Brain (organoid and tissue), 16 donors: ENCODE measurements at places on chromosomes 11 and 22. TPM values are rescaled to one million over a fixed set of nuclear protein-coding genes. Genes with fewer than 3 reads are reported as not detected.

DNA sequence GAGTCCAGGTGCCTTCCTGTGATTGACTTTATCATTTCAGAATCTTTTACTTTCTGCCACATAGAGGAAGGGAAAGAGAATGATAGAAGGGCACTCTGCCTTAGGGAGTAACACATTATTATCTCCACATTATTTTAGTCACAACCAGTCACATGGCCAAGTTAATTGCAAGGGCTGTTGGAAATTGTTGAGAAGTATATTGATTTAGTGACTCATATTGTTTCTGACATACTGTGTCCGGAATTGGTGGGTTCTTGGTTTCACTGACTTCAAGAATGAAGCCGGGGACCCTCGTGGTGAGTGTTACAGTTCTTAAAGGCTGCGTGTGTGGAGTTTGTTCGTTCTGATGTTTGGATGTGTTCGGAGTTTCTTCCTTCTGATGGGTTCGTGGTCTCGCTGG, 8.7 kb downstream of the OR51B4 start:
- no peak for DNase-seq

DNA sequence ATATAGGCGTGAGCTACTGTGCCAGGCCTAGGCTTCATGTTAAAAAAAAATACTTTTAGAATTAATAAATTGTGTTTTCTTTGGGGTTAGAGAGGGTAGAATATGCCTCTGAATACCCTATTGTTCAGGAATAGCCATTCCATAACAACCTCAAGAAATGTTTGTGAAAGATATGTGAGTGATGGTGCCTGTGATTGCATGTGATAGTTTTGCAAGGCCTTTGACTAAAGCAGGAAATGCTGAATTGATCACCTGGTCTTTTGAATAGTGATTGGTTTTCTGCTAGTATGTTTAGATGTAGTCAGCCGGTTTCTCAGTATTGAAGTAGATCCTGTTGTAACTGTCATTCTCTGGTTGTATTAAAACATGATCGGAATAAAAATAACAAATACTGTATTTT, 73.4 kb downstream of the UVRAG start:
- DNase-seq = no peak

DNA sequence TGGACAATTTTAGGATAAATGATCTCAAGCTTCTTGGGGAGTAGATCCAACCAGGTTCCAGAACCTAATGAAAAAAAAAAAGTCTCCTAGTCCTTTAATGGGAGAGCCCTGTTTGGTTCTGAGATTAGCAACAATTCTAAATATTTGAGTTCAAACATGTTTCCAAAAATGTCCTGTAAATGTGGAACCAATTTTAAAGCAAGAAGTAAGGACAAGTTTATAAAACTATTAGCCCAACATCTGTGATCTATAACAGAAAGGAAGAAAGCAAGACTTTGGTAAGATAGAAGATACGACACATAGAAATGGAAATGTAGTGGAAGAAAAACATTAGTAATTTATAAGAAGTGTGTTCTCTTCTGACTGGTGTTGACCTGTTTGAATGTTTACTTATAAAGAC, 79.7 kb upstream of the SLC5A12 start:
- DNase-seq = no peak

- peak; percentile 48 for DNase-seq
Observed at GRCh38 chr22:27137871-27138337, 480.5 kb downstream of the MIAT start.

DNA sequence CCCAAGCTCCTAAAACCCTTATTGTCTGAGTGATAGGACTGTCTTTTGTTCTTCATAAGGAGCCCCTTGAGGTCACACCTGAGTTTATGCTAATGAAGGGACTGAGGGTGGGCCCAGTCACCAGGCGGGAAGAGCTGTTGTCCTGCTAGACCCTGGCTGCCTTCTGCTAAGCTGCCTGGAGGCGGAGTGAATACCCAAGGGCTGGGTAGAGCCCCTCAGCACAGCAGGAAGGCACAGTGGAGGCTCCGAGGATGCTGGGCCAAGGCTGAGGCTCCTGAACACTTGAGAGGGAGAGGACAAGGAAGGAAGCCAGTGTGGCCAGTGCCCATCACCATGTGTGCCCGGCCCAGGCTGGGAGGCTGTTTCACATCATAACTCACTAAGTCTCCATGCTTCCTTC, 4.8 kb upstream of the PHF21B start:
- DNase-seq = no peak

GRCh38 chr11:15861256-15861655, 495.1 kb downstream of the SOX6 start:
- no peak for DNase-seq

- DNase-seq = peak; percentile 6
Observed at GRCh38 chr11:9740202-9740883, 76.5 kb downstream of the SWAP70 start.

- no peak for DNase-seq
Observed at GRCh38 chr22:19882446-19883381, 28.0 kb upstream of the GNB1L start.

DNA sequence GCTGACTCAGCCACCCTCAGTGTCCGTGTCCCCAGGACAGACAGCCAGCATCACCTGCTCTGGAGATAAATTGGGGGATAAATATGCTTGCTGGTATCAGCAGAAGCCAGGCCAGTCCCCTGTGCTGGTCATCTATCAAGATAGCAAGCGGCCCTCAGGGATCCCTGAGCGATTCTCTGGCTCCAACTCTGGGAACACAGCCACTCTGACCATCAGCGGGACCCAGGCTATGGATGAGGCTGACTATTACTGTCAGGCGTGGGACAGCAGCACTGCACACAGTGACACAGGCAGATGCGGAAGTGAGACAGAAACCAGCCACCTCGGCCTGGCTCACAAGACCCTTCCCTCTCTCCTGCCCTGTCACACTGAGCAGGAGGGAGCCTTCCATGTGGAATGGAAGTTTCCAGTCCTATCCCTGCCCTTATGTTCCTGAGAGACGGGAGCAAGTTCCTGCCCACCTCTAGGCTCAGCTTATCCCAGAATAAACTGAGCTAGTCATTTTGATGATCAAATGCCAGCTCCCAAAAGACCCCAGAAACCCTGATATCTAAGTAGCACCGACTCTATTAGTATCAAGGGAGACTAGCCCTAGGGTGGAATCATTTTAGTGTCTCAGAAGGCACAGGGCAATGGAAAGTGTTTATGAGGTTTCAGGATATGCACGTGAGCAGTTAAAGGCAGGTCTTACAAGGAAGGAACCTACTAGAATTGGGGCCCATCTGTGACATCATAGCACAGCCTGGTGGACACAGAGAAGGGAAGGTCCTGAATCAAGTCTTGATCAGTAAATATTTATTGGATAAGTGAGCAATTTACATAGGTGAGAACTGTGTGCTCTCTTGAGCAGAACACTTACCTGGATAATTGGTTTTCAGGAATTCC, 6.3 kb upstream of the IGLL5 start:
- DNase-seq = no peak

DNA sequence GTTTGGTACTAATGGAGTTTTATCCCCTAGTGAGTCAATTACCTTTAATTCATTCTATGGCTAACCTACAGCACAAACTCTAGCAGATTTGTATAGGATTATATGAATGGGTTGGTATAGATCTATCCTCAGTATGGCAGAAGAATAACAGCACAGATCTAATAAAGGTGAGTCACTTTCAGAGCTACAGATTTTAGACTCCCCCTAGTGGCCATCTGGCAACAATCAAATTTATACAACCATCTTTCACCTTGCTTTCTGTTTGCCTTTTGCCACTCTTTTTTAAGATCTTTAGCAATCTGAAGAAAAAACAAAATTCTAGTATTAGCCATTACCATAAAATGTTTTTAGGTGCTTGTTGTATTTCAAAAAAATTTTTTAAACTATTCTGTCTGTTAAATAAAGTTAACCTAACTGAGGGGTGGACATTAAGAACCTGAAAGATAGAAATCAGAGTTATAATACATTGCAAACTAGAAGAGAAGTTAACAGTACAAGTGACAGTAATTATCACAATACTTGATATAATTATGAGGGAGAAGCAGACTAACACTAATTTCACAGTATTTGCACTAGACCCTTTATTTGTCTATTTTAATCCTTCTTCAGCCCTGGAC, 25.8 kb downstream of the DDIAS start:
- peak; percentile 64 for DNase-seq

DNA sequence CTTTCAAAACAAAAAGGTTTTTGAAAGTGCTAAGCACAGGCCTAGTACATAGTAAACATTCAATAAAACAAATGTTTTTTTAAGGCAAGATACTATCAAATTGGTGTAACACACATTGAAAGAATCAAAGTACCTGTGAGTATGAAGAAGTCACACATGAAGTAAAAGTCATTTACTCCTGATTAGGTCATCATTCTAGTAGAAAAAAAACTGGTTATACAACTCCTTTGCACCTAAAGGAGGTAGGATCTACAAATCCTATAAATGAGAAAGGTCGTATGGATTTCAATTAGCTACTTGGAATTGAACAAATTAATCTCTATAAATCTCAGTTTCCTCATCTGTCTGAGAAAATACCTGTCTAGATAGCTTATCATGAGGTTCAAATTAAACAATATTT, 80.8 kb downstream of the SIK3 start:
- no peak for DNase-seq

DNA sequence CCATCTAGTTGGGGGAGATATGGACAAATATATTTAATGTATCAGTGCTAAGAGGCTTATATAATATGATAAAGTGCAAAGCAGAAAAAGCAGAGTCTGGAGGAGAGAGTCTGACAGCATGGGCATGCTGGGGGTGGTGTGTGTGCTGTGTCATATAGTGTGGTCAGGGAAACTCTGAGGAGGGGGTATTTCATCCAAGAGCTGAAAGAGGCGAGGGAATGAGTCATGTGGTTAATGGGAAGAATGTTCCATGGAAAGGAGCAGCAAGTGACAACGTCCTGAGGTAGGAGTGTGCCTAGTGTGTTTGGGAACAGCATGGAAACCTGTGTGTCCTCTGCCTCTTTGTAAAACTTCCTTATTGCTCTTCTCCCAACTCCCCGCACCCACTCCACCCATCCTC, 38.0 kb downstream of the EIF3F start:
- DNase-seq = no peak

GRCh38 chr11:59841514-59841913, 3.8 kb downstream of the CBLIF start:
- DNase-seq = no peak

GRCh38 chr22:42443240-42444076, 11.3 kb upstream of the NFAM1 start:
- no peak for DNase-seq

- no peak for DNase-seq
Observed at GRCh38 chr11:88535916-88536547, 198.5 kb upstream of the CTSC start.

- no peak for DNase-seq
Observed at GRCh38 chr22:29302402-29302680, 4.1 kb upstream of the GAS2L1 start.

GRCh38 chr11:112852143-112852866, 108.9 kb upstream of the NCAM1 start:
- DNase-seq = no peak

DNA sequence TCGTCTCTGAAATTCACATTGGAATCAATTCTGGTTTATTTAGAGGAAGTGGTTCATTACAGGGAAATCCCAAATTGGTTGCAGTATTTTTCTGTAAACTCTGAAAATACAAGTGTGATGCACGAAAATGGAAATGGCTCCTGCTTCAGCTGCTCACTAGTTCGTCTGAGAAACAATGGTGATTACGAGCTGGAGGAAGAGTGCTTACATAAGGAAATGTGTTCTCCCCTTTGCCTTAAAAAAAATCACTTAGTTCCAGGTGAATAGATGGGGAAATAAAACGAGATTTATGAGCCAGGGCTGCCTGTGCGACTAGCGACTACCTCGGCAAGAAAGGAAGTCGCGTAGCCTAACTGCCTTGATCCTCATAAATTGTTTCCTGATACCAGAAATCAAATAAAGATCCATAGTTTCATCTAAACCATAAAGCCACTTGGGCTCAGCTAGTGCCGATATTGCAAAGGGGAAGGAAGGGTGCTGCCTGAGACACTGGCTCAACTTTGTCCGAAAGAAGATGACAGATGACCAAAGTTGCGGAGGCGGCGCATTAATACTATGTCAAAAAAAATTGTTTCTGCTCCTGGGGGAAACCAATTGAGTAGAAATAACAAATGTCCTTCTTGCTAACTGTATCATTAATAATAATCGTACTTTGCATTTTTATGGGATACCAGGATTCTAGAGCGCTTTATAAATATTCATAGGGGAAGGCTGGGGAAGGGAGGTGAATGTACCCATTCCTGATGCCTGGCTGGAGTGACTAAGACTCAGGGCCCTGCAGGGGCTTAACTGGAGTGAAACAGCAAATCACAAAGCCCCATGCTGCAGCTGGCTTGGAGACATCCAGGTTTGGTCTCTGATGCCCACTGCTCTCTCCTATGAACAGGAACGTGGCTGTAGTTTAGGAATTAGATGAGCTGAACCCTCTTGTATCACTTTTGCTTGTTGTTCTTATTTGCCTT, 185.7 kb downstream of the BLID start:
- DNase-seq = peak; percentile 79

GRCh38 chr11:35337914-35338305, 81.4 kb downstream of the SLC1A2 start:
- no peak for DNase-seq

GRCh38 chr11:126090452-126090851, 27.8 kb upstream of the CDON start:
- DNase-seq = no peak

- DNase-seq = peak; percentile 56
Observed at GRCh38 chr11:118437208-118438125, 1.2 kb downstream of the KMT2A start.

SPCS2 gene
- 236 TPM for polyA plus RNA-seq

BTBD18 gene
- polyA plus RNA-seq = not detected

ADAMTS15 gene
- 1.3 TPM for polyA plus RNA-seq

EIF3D gene
- 173 TPM for polyA plus RNA-seq

PATE3 gene
- polyA plus RNA-seq = not detected

OR5A2 gene
- not detected for polyA plus RNA-seq

POLD3 gene
- 18.9 TPM for polyA plus RNA-seq

OR4A16 gene
- not detected for polyA plus RNA-seq

TBC1D10A gene
- polyA plus RNA-seq = 13.6 TPM

TECTA gene
- 1.1 TPM for polyA plus RNA-seq

LARGE1 gene
- polyA plus RNA-seq = 10.1 TPM

IL10RA gene
- polyA plus RNA-seq = 2.6 TPM

CRYAB gene
- 1,548 TPM for polyA plus RNA-seq
